Breast epithelium (tissue), 4 donors: ENCODE measurements at places on chromosomes 5 and 9.
A peak's percentile ranks its signal among the peaks of the same experiment; 100 is the strongest.

DNA sequence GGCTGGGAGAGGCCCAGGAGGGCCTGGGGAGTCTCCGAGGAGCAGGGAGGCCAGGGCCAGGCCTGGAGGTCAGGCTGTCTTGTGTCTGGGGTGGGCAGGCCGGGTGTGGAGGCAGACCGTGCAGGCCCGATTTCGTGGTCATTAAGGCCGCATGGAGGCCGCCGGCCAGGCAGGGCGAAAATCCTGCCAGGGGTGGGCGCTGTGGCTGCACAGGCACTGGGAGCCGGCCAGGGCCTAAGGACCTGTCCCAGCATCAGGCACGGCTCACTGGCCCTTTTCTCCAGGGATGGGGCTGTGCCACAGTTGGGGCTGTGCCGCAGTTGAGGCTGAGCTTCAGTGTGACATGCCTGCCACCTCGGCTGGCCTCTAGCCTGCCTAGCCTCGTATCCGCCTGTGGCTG, 35.9 kb downstream of the ASS1 start:
- DNase-seq, result no peak

DNA sequence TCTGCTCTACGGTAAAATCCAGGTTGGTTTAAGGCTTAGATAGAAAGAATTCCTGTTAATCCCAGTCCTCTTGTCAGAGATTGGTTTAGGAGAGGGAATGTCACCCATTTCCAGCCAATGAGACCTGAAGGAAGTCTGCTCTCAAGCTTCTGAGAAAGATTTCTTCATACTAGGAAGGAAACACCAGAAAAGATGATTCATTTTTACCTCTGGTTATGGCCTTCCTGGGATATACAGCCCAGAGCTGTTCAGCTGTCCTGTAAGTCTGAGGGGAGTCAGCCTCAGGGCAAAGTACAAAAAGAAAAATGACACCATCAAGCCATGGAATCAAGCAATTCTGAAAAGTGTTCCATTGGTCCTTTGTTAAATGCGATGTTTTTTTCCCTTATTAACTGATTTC, 18.6 kb upstream of the CFAP95 start:
- no peak for DNase-seq

GRCh38 chr9:127572961-127573721, 38.9 kb upstream of the STXBP1 start:
- no peak for DNase-seq

GRCh38 chr9:131628459-131629225, 83.3 kb downstream of the PRRT1B start:
- DNase-seq, result no peak

GRCh38 chr5:116510517-116510916, 64.1 kb downstream of the SEMA6A start:
- DNase-seq, result no peak

DNA sequence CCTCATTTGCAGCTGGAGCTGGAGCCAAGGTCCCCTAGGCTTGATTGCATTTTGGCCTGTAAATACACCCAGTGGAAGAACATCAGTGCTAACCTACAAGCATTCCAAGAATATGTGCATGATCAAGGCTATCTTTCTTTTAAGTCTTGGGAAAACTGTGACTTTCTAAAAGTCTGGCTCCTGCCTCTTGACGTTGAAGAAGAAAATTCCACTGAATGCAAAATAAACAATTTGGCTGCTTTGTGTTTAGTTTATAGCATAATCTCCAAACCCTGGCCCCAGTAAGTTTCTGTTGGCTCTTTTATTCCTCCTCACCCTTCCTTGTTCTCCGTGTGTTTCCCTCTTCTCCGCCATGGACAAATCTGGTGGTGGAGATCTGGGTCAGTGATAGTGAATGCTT, 109.3 kb upstream of the TLE1 start:
- DNase-seq, result no peak

DNA sequence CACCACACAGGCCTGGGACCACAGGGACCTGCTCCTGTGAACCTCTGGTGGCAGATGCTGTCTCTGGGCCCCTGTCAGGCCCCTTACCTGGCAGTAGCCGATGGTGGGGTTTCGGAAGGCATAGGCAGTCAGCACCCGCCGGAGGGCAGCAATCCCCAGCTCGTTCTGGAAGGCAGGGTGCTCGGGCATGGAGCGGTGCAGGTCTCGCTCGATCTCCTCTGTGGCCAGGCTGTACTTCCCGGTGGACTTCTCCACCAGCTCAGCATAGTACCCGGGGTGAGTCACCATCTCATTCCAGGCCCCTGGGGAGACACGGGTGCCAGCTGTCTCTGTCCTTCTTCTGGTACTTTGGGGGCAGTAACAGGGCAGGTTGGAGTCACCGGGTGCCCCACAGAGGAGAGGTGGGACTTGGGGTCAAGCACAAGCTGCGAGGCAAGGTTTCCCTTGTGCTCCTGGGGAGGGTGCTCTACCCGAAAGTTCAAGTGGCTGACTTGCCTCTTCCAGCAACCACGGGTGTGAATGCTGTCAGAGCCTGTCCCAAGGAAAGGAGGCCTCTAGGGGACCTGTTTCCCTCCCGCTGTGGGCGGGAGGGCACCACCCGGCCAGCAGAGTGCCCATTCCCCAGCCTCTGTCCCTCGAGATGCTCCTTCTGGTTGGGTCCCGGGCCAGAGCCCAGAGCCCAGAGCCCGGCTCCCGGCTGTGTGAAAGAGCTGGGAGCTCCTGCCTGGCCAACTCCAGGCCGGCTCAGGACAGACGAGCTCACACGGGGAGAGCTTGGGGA, 19.8 kb upstream of the MRNIP start:
- DNase-seq, result peak; percentile 34

- no peak for DNase-seq
These were observed 72.2 kb downstream of the PIP5K1B start for GRCh38 chr9:68777070-68777763.

GRCh38 chr9:34547960-34548611, 25.3 kb upstream of the ENHO start:
- peak; percentile 72 for DNase-seq
